ENCODE measurements at places on chromosomes 13 and 19. TPM values are rescaled to one million over a fixed set of nuclear protein-coding genes. Genes with fewer than 3 reads are reported as not detected.

The SMIM24 gene
- total RNA-seq = not detected

The GIPR gene
- not detected for total RNA-seq

The NLRP5 gene
- not detected for total RNA-seq

The SLC6A16 gene
- total RNA-seq = 2.0 TPM

DNA sequence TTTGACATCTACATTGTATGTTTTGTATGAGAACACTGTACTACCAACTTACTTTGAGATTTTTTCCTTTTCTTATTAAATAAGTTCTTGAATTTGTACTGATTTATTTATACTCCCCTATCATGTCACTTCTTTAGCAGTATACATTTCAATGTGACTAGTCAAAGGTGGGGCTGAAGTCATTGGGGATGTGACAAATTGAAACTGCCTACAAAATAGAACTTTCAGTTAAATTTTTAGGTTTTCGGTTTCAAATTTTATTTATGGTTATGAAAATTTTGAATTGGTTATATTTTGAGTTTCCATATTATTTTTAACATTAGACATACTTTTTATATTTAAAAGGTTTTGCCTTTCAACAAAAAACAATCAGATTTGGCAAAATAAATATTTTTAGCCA lies 221.6 kb downstream of the NBEA start:
- no peak for DNase-seq

DNA sequence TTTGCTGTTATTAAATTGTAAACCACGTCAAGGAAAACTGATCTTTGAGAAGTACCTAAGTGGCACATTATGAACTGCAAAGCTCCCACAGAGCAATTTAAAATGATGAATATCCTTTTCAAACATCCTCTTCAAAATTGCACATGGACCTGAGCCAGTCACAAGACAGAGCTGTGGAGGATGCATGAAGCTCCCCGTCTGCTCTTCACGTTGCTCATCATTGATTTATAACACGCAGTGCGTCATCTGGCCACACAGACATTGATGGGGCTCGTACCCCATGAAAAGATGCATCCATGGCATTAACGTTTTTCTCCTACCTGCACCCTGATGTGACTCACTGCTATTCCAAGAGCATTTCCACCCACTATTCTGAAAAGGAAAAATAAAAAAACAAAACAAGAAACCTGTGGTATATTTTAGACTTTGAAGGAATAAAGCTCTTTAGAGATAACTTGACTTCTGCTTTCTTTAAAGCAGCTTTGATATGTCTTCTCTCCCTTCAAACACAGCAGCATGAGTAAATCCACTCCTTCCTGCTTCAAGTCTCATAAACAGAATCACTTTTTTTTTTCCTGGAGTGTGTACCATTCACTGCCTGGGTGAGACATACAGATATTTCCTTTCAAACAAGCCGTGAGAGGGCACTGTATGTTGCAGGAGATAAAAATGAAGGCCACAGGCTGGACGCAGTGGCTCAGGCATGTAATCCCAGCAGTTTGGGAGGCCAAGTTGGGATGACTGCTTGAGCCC lies 7.2 kb upstream of the SERTM1 start:
- DNase-seq = no peak

DNA sequence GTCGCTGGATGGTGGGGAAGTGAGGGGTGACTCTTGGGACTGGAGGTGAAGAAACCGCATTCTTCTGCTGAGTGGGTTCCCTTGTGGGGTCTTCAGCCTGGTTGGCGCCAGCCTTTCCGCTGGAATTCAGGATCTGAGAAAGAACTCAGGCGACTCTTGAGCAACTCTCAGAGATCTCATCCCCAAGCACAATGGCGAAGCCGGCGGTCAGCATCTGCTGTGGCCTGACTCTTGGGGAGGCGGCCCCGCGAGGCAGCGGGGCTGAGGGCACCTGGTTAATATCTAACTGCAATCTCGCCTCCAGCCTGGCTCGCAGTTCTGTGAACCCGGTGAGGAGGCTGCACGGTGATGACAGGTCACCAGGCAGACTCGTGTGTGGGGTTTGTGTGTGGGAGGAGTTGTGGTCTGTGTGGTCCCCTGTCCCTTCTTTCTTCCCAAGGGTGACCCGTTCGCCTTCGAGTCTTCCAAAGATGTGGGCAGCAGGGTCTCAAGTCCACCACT lies 883 bp downstream of the ZNF441 start:
- peak; percentile 52 for DNase-seq

GRCh38 chr13:20291675-20292074 lies 59.6 kb upstream of the GJB6 start:
- no peak for DNase-seq

DNA sequence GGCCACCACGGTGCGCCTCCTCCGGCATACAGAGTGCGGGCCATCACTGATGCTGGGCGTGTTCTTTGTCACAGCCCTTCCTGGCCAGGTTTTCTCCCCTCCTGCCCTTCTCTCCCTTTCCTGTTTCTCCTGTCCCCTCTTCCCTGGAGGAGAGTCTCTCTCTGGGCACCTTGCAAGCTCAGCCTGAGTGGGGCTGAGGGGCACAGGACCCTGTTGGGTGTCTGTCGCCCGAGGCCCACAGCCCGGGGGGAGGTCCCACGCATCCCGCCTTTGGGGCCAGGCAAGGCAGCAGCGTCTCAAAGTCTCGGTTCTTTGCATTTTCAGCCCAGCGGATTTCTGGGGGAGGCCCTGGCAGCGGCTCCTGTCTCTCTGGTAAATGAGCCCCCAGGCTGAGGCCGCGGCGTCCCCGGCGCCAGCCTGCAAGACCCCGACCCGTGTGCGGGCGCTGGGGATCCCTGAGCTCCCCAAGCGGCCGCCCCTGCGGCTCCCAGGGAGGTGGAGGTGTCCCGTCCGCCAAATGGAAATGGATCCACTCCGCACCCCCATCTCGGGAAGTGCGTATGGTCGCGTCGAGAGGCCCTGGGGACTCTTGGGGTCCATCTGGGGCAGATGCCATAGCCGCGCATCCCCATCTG lies 47.2 kb downstream of the COMP start:
- no peak for DNase-seq

- DNase-seq = no peak
Measured at GRCh38 chr13:91609353-91609752, 210.9 kb downstream of the GPC5 start.

GRCh38 chr13:79778741-79779460 lies 297.9 kb downstream of the NDFIP2 start:
- no peak for DNase-seq

GRCh38 chr13:32695602-32696250 lies 109.5 kb downstream of the PDS5B start:
- DNase-seq = peak; percentile 13

GRCh38 chr19:35644987-35645679 lies 3.0 kb upstream of the COX6B1 start:
- DNase-seq = peak; percentile 55

Data from myocyte (in vitro differentiated cells).